ENCODE measurements at places on chromosomes 2 and 18. TPM values are rescaled to one million over a fixed set of nuclear protein-coding genes. Genes with fewer than 3 reads are reported as not detected.

Gene CYB5A
- 39.8 TPM for total RNA-seq

Gene KCNIP3
- 10.5 TPM for total RNA-seq

Gene ANO7
- 0.95 TPM for total RNA-seq

Gene CCDC195
- not detected for total RNA-seq

Gene GREB1L
- total RNA-seq = 1.0 TPM

Gene PAX3
- total RNA-seq = 0.48 TPM

Gene MAT2A
- 233 TPM for total RNA-seq

Gene PSMA8
- not detected for total RNA-seq

Gene HOXD3
- total RNA-seq = 10.9 TPM

Gene CDH19
- 5.0 TPM for total RNA-seq

Gene LINC00305
- total RNA-seq = not detected

Gene NEB
- 0.57 TPM for total RNA-seq

Gene INPP5D
- total RNA-seq = 19.9 TPM

Gene CASP8
- total RNA-seq = 14.8 TPM

Gene PEX13
- total RNA-seq = 15.9 TPM

Gene DCDC2C
- not detected for total RNA-seq

Gene UBE2F
- 49.9 TPM for total RNA-seq

Gene XIRP2
- 0.42 TPM for total RNA-seq

Gene UGT1A10
- not detected for total RNA-seq

Gene CRYGC
- not detected for total RNA-seq

Gene DSG4
- not detected for total RNA-seq

Gene ZC3H8
- 8.1 TPM for total RNA-seq

Gene DAPL1
- total RNA-seq = not detected

Gene SLC38A11
- 2.1 TPM for total RNA-seq

Gene MC2R
- total RNA-seq = not detected

Gene CHAC2
- total RNA-seq = 1.5 TPM

Gene POTEJ
- not detected for total RNA-seq

Gene PRKAG3
- total RNA-seq = not detected

Gene DYNAP
- not detected for total RNA-seq

Gene MFSD2B
- not detected for total RNA-seq

Gene KCNF1
- total RNA-seq = 0.19 TPM

Gene C1QL2
- not detected for total RNA-seq

Gene ADCYAP1
- total RNA-seq = 0.60 TPM

Gene LYG1
- total RNA-seq = 0.97 TPM

Gene NOL4
- total RNA-seq = 0.79 TPM

Gene ZNG1B
- 23.0 TPM for total RNA-seq

Gene SAG
- total RNA-seq = not detected

Gene EGR4
- not detected for total RNA-seq

Gene UGT1A6
- not detected for total RNA-seq

Gene DNAH7
- total RNA-seq = 1.4 TPM

Gene CROCC2
- total RNA-seq = not detected

Gene RIT2
- not detected for total RNA-seq

Gene SERPINB12
- total RNA-seq = not detected

Gene DOK6
- 7.2 TPM for total RNA-seq

Gene PSD4
- total RNA-seq = 10.5 TPM

Gene CD8B2
- not detected for total RNA-seq

Gene RESP18
- not detected for total RNA-seq

Gene MYL12A
- 331 TPM for total RNA-seq

Gene RUFY4
- total RNA-seq = not detected

Gene RNF125
- 3.7 TPM for total RNA-seq

Gene CNTNAP5
- total RNA-seq = not detected

Gene SKA1
- 0.51 TPM for total RNA-seq

Gene WDR43
- 57.8 TPM for total RNA-seq

Gene SRSF7
- total RNA-seq = 95.3 TPM
